CD4-positive, alpha-beta T cell treated with Interferon gamma for 1 hour (primary cell): ENCODE measurements at places on chromosomes 1 and 21.

- DNase-seq = no peak
Measured at GRCh38 chr1:111209622-111210021, 9.2 kb upstream of the DENND2D start.

- no peak for DNase-seq
Measured at GRCh38 chr1:157418659-157419058, 133.7 kb downstream of the FCRL5 start.

DNA sequence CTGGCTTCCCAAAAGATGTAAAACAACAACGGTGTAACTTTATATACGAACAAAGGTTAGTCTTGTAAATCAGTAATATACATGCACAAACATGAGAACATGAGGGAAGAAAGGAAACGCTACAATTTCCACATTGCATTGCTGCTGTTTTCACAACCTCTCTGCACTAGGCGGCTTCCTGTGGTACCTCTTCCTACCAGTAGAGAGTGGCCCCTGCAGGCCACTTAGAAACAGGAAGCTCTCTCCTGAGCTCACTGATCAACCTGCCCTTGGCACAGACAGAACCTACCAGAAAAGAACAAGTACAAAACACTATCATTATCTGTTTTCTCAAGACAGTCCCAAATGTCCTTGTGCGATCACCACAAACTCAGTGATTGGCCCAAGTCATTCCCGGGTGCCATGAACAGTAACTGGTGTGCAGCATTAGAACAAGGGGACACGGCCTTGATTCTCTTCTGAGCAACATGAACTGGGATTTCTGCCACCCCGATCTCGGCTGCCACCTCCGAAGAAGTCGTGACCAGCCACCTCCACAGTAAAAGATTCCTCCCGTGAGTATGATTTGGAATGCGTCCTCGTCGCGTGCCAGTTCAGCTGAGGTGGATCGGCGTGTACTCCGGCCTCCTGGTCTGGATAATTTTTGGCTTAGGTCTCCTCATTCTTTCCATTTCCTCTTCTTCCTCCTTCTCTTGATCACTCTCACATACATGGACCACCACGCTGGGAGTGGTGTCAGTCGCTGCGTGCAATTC, 5.7 kb upstream of the KCNE1 start:
- DNase-seq = peak; percentile 39

GRCh38 chr1:19435851-19436455, 49.4 kb downstream of the CAPZB start:
- DNase-seq = no peak

GRCh38 chr1:145720878-145721671, 1.8 kb downstream of the CD160 start:
- DNase-seq = peak; percentile 62

DNA sequence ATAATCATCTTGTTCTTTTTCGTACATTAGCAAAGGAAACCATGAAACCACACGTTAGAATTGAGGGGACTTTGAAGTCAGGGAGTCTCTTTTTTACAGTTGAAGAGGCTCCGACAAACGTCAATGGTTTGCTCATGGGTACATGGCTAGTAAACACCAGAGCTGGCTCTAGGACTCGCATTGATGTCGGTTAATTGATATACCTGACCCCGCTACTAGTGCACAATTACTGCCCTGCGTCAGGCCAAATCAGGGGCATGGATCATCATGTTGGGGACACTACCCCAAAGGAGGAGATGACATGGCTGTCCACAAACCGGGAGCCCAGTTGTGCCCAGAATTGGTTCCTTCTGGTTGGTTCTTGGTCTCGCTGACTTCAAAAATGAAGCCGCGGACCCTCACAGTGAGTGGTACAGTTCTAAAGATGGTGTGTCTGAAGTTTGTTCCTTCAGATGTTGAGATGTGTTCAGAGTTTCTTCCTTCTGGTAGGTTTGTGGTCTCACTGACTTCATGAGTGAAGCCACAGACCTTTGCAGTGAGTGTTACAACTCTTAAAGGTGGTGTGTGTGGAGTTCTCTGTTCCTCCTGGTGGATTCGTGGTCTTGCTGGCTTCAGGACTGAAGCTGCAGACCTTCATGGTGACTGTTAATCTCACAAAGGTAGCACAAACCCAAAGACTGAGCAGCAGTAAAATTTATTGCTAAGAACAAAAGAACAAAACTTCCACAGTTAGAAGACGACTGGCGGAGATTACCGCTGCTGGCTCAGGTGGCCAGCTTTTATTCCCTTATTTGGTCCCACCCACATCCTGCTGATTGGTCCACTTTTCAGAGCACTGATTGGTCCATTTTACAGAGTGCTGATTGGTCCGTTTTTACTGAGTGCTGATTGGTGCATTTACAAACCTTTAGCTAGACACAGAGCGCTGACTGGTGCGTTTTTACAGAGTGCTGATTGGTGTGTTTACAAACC, 126.9 kb upstream of the ERRFI1 start:
- DNase-seq = peak; percentile 59

GRCh38 chr1:226609836-226610455, 61.4 kb downstream of the STUM start:
- DNase-seq = no peak

DNA sequence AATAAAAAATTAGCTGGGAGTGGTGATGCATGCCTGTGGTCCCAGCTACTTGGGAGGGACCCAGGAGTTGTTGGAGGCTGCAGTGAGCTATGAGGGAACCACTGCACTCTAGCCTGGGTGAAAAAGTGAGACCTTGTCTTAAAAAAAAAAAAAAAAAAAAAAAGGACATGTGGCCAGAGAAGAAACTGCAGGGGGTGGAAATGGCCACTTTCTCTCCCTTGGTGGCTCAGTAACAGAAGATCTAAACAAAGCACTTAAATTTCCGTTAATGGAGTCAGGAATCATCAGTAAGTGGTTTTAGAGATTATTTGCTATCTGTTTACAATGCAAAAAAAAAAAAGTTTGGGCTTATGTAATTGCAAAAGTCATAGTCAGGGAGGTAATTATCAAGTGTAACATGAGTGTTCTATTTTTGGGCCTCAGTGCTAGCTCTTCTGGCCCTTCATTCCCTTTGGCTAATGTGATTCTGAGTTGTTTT, 19.3 kb upstream of the OPRD1 start:
- DNase-seq = no peak

- no peak for DNase-seq
Measured at GRCh38 chr1:106037526-106037925, 1018.9 kb upstream of the PRMT6 start.

- DNase-seq = no peak
Measured at GRCh38 chr1:206800411-206800810, 28.1 kb upstream of the IL10 start.

- DNase-seq = no peak
Measured at GRCh38 chr1:6965083-6965934, 180.1 kb downstream of the CAMTA1 start.

GRCh38 chr1:19918057-19918456, 5.4 kb downstream of the PLA2G2E start:
- DNase-seq = peak; percentile 65

- DNase-seq = no peak
Measured at GRCh38 chr1:60173729-60174505, 100.3 kb upstream of the C1orf87 start.

GRCh38 chr1:115077286-115077983, 11.9 kb downstream of the TSPAN2 start:
- no peak for DNase-seq

DNA sequence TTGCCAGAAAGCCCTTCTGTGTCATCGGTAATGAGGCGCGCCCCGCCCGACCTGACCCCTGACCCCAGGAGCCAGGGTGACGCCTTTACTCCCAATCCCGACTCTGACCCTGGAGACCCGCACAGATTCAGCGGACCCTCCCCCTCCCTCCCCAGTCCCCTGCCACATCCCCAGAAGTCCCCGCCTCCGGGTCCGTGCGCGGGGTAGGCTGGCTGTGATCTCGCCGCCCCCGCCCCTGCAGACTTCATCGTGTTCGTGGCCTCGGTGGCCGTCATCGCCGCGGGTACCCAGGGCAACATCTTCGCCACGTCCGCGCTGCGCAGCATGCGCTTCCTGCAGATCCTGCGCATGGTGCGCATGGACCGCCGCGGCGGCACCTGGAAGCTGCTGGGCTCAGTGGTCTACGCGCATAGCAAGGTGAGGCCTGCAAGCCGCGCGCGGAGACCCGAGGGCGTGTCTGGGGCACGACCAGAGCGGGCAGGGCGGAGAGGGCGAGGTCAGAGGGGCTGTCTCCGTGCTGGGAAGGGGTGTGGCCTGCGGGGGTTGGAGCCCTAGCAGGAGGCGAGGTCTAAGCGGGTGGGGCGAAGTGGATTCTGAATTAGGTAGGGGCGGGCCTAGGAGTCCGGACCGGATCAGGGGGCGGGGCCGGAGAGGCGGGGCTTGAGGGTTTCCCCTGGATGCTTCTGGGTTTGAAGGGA, 34.8 kb downstream of the KCNQ4 start:
- DNase-seq = peak; percentile 91

DNA sequence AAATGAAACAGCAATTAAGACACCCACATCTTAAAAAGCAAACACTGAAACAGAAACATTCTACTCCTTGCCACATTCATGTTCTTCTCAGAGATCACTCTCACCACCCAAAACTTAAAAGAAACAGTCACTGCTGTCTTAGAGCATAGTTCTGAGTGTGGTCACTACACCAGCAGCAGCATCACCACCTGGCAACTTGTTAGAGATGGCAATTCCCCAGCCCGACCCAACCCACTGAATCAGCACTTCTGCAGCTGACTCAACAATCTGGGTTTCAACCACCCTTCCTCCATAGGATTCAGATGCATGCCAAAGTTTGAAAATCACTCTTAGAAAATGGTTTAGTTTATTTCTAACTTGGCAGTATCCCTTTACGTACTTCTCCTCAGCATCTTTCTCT, 126.1 kb downstream of the CDC42BPA start:
- DNase-seq = no peak

DNA sequence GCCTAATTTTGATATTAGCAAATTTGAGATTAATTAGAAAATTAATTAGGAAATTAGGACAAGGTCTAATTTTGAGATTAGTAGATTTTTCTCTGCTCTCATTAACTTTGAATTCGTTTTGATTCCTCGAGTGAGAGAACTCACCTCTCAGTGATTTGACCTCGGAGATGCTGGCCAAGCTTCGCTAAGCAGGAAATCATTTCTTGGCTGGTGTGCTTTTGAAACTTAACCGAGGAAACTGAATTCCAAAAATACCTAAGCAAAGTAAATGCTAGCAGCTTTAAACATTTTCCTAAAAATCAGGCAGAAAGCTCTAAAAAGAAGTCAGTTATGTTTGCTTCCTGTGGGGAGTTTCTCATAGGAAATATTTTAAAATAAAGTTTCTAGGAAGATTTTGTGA, 34.9 kb downstream of the CDC14A start:
- no peak for DNase-seq

GRCh38 chr1:182484531-182485257, 34.7 kb downstream of the RGSL1 start:
- peak; percentile 9 for DNase-seq

GRCh38 chr1:7984811-7985210, 23.3 kb downstream of the PARK7 start:
- DNase-seq = no peak

GRCh38 chr1:64881281-64881680, 85.1 kb downstream of the JAK1 start:
- DNase-seq = no peak

DNA sequence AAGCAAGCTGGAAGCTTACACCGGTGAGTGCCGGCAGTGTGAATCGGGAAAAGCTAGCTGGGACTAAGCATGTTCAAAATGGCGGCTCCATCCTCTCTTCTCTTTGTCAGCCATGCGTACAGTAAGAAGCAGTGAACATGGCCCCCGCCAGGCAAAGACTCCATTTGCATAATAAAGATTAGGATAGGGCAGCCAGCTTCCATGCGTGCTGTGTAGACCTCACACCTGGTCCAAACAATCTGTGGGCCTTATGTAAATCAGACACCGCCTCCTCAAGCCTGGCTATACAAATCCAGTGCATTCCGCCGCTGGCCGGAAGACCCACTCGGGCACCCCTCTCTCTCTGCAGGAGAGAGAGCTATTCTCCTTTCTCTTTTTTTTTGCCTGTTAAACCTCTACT, 150.3 kb downstream of the TIAM1 start:
- DNase-seq = no peak

DNA sequence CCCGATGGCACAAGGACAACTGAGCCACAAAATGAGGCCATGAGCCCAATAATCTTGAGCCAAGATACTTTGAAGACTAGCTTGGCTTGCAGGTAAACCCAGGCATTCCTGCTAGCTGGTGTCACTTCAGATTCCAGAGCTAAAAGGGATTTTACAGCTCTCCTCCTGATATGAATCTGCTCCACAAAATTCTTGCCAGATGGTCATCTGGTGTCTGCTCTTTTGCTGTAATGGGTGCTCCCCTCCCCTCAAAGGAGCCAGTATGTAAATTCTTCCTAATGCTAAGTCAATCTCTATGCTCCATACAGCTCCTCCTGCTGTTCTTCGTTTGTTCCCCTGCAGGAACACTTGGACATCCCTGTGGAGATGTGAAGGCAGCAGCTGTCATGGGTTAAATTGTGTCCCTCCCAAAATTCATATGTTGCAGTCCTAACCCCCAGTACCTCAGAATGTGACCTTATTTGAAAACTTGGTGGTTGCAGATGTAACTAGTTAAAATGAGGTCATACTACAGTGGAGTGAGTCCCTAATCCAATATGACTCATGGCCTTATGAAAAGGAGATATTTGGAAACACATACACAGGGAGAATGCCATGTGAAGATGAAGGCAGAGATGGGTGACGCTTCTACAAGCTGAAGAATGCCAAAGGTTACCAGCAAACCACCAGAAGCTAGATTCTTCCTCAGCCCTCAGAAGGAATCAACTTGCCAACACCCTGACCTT, 180.6 kb upstream of the PALMD start:
- no peak for DNase-seq

DNA sequence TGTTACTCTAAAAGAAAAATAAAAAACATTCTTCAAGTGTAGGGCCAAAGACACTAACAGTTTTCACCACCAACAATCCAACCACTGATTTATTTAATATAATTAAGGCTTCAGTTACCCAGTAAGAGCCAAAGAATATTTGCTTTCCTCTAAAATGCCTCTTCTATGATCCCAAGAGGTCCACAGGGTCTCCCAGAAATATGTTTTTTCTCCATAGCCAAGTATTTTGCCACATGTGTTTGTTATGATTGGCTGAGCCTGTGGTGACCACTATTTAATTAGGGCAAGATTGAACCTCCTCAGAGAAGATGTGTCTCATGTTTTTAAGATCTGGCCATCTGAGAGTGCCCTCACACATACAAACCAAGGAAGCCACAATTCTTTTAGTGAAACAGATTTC, 135.9 kb downstream of the TPR start:
- no peak for DNase-seq

DNA sequence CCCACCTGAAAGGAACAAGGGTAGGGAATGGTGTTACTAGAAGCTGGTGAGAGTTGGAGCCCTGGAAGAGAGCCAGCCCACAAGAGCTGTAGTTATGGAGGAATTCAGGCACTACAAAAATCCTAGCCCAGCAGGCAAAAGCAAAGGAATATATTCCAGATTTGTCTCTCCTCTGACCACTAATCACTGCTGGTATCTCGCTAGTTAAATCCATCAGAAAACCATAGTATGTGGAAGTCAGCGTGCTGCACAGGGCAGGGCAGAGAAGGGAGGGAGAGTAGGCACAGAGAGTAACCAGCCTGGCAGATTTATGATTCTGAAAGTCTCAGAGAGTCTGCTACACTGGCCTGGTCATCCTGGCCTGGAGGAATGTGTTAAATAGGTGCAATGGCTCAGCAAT, 88.6 kb downstream of the SELENOF start:
- no peak for DNase-seq
